ENCODE measurements at places on chromosomes 7 and 10.

- no peak for DNase-seq
Measured at GRCh38 chr10:100782461-100783244, 37.3 kb downstream of the PAX2 start.

- no peak for DNase-seq
Measured at GRCh38 chr7:135179321-135179925, 8.9 kb upstream of the CYREN start.

DNA sequence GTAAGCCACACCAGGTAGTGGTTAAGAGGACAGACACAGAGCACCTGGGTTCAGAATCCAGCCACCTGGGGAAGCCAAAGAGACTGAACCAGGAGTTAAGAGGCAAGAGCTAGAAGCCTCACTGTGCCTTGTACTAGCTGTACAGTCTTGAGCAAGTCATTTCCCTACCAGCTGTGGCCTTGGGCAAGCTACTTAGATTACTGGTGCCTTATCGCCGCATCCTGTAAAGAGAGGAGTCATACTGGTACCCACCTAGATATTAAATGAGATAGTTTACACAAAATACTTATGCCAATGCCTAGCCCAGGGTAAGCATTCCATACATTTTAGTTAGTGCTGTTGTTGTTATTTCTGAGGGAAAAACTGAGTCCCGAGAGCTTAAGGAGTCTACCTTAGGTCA, 47.7 kb downstream of the HABP2 start:
- DNase-seq, result no peak

DNA sequence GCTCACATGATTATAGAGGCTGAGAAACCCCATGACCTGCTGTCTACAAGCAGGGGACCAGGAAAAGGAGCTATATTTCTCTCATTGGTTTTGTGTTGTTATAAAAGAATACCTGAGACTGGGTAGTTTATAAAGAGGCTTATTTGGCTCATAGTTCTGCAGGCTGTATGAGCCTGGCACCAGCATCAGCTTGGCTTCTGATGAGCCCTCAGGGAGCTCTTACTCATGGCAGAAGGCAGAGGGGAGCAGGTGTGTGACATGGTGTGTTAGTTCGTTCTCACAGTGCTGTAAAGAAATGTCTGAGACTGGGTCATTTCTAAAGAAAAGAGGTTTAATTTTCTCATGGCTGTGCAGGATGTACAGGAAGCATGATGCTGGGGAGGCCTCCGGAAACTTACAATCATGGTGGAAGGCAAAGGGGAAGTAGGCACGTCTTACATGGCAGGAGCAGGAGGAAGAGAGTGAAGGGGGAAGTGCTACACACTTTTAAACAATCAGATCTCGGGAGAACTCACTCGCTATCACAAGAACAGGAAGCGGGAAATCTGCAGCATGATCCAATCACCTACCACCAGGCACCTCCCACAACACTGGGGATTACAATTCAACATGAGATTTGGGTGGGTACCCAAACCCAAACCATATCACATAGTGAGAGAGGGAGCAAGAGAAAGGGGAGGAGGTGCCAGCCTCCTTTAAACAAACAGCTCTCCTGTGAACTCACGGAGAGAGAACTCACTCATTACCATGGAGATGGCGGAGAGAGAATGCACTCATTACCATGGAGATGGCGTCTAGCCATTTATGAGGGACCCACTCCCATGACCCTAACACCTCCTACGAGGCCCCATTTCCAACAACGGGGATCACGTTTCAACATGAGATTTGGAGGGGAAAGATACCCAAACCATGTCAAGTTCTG, 133.4 kb downstream of the JCAD start:
- no peak for DNase-seq

GRCh38 chr10:35889971-35890675, 248.0 kb upstream of the FZD8 start:
- no peak for DNase-seq

All from activated T-cell treated with anti-CD3 and anti-CD28 coated beads, Interleukin-2, amount 50 U/mL, for 24 hours (primary cell).